Renal cortex interstitium (tissue), 15 donors: ENCODE measurements at places on chromosomes 13 and 19. TPM values are rescaled to one million over a fixed set of nuclear protein-coding genes. Genes with fewer than 3 reads are reported as not detected.
A peak's percentile ranks its signal among the peaks of the same experiment; 100 is the strongest.

DNA sequence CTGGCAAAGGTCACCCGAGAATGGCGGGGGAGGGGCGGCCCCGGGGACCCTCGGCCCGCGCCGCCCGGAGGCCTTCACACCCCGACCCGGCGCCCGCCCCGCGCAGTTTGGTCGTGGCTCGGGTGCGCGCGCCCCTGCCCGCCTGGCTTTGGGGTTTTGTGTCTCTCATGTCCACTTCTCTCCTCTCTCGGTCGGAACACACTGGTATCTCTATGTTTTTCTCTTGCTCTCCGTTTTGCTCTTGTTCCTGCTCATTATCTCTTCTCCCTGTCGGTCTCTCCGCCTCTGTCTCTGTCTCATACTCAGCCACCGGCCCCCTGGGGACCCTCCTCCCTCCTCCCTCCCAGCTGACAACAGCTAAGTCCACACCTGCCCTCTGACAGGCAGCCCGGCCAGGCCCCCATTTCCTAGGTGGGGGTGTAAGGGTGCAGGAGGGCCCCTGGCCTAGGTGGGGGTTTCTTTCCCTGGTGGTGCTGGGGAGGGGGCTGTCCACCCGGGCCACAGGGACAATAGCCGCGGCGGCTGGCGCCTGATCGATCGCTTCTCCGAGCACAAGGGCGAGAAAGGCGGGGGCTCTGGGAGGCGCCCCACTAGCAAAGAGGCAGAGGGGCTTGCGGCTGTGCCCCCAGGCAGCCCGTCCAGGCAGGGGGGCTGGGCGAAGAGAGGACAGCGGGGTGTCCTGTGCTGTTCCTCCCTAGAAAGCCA lies 2.3 kb downstream of the ONECUT3 start:
- no peak for DNase-seq

- no peak for DNase-seq
Measured at GRCh38 chr13:40207001-40207478, 459.4 kb downstream of the FOXO1 start.

- no peak for DNase-seq
Measured at GRCh38 chr13:51643882-51644281, 59.6 kb downstream of the WDFY2 start.

DNA sequence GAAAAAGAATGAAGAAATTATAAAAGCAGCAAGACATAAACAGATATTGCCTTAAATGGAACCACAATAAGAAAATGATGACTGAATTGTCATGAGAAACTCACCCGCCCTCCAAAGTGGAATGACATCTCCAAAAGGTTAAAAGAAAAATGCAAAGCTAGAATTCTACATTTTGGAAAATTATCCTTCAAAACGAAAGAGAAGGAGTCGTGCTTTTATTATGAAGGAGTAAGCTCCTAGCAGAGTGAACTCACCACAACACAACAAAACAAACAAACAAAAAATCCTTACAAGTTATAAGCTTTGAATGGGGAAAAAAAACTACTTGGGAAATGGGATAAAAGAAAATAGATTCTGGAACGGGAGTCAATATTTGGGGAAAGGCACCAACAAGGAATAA lies 6.7 kb downstream of the SIGLEC14 start:
- DNase-seq: no peak

DNA sequence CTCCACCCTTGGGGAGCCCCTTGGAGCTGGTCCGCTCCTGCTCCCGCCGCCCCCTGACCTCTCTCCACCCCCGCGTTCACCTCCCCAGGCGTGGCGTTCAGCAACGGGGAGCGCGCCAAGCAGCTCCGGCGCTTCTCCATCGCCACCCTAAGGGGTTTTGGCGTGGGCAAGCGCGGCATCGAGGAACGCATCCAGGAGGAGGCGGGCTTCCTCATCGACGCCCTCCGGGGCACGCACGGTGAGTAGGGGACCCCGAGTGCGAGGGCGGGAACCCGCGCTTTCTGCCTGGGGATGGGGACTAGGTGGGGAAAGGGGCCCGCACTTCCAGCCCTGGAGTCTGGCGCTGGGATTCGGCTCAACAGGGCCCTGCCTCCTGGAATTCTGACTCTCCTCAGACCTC lies 1.7 kb downstream of the CYP2A13 start:
- DNase-seq: no peak

- DNase-seq: no peak
Measured at GRCh38 chr13:58376349-58376748, 744.8 kb downstream of the PCDH17 start.

- peak; percentile 73 for DNase-seq
Measured at GRCh38 chr13:25908366-25908765, 143.4 kb downstream of the SHISA2 start.

DNA sequence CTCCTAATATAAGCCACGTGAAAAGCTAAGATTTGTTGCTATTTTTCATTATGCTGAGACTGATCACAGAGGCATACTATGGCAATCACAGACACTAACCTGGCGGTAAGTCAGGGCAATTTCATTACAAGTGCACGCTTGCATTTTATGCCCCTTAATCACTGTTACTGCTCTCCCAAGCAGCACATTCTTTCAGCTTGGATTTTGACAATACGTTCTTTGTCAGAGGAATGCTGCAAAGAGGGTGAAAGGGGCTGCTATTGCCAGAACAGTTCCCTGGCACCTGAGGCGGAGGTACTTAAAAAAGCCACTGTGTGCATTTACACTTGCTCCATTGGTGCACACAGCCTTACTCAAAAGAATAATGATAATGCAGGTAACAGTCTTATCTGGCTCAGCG lies 346.6 kb downstream of the RFC3 start:
- DNase-seq: no peak

GRCh38 chr19:29724746-29725145 lies 9.7 kb upstream of the C19orf12 start:
- peak; percentile 45 for DNase-seq

Gene CATSPERD
- polyA plus RNA-seq: not detected

Gene TIMM44
- polyA plus RNA-seq: 59.3 TPM

Gene TMEM238
- polyA plus RNA-seq: 0.78 TPM

Gene EBI3
- polyA plus RNA-seq: 0.54 TPM

Gene MEF2B
- 2.9 TPM for polyA plus RNA-seq

Gene TGFBR3L
- 1.1 TPM for polyA plus RNA-seq

Gene DENND1C
- polyA plus RNA-seq: 40.0 TPM
